DMS153 (cell line): ENCODE measurements at places on chromosomes 13 and 19.

DNA sequence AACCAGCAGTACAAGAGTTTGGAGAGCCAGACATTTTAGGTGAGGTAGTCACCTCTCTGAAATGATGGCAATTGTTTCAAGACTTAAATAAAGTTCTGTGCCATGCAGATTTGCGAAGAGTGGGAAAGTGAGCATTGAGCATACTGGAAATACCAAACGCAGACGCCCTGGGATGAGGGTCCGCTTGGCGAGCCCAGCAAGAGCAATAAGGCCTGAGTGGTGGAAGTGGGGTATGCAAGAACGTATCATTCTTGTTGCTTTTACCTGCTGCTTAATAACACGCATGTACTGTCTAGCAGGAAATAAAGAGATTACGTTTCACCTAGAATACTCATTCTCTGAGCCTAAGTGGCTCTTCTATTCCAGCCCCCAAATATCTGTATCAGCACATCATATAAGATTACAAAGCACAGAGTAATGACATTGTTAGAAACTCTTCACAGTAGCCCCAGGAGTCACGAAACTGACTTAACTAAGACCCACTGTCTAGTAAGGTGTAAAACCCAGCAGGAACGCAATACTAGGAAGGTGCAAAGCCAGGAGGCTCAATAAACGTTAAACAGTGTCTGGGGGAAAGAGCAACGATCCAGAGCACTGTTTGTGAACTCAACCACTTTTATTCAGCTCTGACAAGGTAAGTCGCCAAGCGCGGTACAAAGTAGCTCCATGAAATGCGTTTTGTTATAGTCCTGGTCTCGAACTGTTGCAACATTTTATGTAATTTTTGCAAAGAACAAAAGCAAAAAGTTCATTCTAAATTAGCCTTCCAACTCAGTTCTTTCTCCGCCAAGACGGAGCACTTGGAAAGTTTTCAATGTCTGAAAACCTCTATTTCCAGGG lies 1.2 kb downstream of the RCBTB2 start:
- DNase-seq = peak; percentile 11

- no peak for DNase-seq
Measured at GRCh38 chr19:3034406-3034655, 5.3 kb upstream of the TLE2 start.

DNA sequence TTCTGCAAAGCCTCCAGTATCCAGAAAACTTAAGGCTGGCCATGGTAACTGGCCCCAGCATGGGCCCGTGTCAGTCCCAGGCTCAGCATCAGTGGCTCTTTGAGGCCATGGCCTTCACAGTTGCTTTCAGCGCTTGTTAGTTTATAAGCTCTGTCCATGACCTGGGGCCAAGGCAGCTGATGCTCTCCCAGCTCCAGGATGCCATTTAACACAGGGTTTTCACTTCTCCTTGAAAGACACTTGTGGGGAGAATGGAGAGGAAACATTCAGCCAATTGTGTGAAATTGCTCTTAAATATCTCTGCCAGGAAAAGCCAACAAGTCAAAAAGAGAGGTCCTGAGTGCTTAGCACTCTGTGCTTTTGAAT lies 321.3 kb downstream of the FOXO1 start:
- DNase-seq = no peak

DNA sequence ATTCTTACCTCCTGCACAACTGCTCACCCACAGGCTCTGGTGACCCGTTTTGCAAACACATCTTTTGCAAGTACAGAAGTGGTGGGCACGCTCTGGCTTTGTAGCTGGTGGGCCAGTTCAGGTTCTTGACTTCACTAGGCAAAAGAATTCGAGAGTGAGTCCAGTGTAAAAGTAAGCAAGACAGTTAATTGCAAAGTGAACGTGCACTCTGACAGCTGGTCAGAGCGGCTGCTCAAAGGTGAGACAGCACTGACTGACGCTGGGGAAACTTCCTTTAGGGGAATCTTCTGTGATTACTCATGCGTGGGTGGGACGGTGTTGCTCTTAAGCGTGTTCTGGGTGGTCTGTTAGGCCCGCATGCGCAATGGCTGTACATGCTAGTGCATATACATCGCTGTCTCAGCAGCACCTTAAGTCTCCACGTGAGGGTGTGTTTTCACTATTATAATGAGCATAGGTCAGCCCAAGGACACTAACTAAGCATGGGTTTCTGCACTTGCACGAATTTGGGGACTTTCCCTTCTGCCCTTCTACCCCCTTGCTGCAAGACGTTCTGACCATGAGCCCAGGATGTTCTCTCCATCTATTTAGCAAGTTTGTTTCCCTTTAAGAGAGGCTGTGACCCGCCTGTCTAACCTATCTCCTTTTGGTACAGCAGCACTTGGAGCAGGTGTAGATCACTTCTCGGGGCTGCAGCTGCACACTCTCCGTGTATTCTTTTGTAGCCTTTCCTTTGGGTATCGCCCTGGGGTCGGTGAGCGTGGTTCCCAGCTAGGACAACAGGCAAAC lies 30.2 kb upstream of the CD33 start:
- no peak for DNase-seq

DNA sequence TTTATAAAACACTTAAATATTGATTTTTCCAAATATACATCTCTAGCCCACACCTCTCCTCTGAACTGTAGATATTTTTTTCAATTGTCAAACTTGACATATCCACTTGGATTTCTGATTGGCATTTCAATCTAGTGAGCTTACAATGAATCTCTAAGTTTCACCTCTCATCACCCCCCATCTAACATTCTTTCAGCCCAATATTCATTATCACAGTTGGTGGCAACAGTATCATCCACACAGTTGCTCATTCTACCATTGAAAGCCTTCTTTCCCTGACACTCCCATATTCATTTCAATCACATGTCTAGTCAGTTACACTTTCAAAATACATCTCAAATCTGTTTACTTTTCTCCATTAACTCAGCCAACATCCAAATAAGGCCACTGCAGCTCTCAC lies 385.2 kb downstream of the PCDH20 start:
- DNase-seq = peak; percentile 14

DNA sequence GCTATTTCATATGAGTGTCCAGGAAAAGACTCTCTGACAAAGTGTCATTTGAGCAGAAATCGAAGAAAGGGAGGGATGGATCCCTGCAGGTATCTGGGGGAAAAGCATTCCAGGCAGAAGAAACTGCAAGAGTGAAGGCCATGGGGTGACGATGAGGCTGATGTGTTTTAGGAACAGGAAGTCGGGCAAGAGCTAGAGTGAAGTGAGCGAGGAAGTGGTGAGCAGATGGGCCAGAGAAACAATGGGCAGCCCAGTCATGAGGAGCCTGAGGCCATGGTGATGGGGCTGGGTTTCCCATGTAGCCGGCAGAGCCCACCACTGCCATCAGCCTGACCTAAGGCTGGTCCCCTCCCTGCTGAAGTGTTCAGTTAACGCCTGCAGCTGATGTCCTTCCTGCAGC lies 150.2 kb downstream of the TNFSF13B start:
- no peak for DNase-seq

DNA sequence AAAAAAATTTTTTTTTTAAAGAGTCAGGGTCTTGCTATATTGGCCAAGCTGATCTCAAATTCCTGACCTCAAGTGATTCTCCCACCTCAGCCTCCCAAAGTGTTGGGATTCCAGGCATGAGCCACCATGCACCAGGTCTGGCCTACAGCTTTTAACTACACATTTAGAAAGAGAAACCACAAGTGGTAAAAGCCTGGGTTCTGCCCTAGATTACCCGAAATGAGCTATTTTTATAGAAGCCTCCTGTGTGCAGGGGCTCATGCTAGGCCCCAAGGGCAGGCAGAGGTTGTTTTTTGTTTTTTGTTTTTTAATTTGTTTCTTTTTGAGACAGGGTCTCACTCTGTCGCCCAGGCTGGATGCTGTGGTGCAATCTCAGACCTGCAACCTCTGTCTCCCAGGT lies 14.0 kb upstream of the MYADM start:
- DNase-seq = no peak
